Left lobe of liver (tissue), 2 donors: ENCODE measurements at places on chromosomes 2 and 18.

DNA sequence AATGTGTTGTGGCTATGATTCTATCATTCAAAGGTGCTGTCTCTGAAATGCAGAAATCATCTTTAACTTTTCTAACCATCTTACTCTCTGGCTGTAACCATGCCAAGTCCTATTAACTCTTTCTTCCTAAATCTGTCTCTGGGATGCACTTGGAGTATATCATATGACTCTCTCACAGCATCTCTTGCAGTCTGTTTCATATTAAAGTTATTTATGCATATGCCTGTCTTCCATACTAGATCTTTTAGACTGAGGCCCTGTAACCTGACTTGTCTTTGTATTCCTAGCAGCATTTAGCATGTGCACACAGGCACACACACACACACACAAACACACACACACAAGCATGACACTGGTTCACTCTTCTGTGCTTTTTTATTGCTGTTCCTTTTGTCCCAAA is 320.6 kb downstream of the ETAA1 start:
- no peak for DNase-seq

DNA sequence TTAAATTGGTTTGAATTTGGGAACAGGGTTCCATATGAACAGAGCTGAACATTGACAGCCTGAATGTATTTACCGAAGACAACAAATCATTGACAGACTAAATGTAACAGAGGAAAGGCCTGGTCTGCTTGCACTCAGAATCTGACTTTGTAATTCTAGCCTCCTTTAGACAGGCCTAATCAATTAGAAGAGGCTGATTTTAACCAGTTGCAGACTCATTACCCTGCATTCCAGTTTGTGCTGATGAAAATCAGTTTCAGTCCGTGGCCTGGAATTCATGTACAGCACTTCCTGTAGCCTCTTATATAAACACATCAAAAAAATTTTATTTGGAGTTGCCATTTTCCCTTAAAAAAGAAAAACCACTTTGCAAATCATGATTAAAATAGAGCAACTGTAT is 93.1 kb upstream of the ZFP36L2 start:
- no peak for DNase-seq

DNA sequence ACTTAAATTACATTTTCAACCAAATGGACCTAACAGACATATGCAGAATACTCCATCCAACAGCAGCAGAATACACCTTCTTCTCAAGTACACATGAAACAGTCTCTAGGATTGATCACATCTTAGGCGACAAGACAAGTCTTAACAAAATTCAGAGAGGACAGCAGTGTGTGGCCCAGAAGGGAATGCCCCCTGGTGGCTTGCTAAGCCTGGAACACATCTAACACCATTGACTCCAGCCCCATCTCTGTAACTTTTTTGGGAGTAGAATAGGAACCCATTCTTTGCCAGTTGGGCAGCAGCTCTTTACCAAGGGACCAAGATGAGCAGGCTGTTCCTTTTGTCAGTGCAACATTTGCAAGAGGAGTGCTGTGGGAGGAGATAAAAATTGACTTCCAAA is 249.9 kb downstream of the PLCL1 start:
- no peak for DNase-seq

- DNase-seq: no peak
Observed at GRCh38 chr2:234329202-234329960, 167.5 kb downstream of the ARL4C start.

DNA sequence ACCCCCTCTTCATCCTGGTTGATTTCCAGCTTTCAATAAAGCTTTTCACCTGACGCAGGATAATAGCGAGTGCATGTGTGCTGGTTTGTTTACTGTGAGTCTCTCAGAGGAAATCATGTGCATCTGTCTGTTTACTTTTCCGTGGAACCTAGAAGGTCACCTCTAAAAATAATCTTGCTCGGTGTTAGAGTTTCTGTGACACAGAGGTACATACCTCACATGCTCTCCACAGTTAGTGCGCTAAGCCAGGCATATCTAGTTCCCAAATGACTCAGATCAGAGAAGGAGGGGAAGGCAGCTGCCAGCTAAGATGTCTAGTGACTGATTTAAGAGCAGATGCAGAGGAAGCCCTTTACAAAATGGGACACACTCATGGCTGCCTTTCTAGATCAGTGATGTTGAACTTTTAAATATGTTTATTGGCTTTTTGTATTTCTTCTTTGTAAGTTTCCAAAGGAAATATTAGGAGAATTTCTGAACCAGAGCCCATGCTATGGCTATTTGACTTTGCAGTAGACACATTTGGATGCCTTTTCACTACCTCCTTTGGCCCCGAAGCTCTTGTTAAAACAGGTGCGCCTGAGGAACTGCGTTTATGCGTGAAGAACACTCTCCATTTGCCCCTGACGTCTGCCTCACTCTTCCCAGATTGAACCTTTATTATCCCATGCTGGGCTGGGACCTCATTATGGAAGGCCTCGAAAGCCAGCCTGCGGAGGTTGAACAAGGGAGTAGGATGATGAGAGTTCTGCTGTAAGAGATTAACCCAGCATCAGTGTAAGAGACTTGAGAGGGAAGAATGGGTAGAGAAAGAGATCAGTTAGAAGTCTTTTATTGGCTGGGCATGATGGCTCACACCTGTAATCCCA is 145.6 kb downstream of the FAM161A start:
- peak; percentile 58 for DNase-seq

GRCh38 chr2:24785671-24786321 is 7.4 kb downstream of the PTRHD1 start:
- DNase-seq: no peak

DNA sequence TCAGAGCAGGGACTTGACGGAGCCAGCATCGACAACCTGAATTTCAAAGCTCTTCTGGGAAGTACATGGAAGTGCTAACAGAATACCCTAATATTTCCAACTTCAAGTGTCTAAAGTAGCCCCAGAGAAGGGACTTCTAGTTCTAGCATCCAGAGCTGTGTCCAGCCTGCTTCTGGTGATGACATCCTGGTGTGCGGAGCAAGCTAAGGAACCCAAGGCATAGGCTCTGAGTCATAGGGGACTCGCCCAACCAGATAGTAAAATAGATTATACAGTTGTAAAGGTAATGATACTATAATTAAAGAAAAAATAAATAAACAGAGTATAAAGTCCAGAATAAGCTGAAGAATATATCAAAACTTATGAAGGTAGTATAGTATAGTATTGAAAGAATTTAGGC is 108.1 kb upstream of the SERPINE2 start:
- DNase-seq: no peak

- DNase-seq: peak; percentile 86
Observed at GRCh38 chr2:20676353-20677215, 9.6 kb downstream of the GDF7 start.
